B cell (primary cell): ENCODE measurements at places on chromosomes 3 and 15. TPM values are rescaled to one million over a fixed set of nuclear protein-coding genes. Genes with fewer than 3 reads are reported as not detected.

DNA sequence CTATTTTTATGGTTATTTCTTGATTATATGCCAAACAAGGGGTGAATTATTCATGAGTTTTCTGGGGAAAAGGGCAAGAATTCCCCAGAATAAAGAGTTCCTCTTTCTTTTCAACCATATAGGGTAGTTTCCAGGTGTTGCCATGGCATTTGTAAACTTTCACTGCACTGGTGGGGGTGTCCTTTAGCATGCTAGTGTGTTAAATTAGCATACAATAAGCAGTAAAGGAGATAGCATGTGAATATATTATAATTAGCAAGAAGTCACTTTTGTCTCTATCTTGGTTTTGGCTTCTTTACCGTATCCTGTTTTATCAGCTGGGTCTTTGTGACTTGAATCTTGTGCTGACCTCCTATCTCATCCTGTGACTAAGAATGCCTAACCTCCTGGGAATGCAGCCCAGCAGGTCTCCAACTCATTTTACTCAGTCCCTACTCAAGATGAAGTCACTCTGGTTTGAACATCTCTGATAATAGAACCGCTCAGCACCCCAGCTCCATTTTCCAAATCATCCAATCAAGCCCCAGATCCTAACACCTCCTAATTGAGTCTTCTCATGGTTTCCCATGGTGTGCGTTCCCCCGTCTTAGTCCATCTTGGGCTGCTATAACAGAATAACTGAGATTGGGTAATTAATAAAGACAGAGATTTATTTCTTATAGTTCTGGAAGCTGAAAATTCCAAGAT lies 3.4 kb upstream of the SELENOT start:
- no peaks in the 10 kb centered on the region for H3K36me3 ChIP-seq
- H3K27me3 ChIP-seq: no peaks in the 10 kb centered on the region
- peak overlapping the region; percentile 74 for H3K27ac ChIP-seq
- DNase-seq: peak; percentile 78
- H3K4me3 ChIP-seq: no peak overlapping the region

DNA sequence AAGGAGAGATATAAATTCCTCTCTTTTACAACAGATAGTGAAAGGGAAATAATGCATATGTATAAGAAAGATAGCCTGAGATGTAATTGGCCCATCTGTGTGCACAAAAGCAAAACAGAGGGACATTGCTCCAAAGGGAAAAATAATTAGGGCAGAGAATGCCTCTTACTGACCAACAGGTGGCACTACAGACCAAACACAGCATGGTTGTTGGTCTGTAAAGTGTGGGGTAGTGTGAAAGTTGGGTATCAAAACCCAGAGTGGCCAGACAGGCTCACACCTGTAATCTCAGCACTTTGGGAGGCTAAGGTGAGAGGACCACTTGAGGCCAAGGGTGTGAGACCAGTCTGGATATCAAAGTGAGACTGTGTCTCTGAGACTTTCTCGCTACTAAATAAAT lies 4.5 kb upstream of the TLNRD1 start:
- no peak overlapping the region for H3K4me3 ChIP-seq
- H3K27me3 ChIP-seq: no peaks in the 10 kb centered on the region
- H3K27ac ChIP-seq: no peak overlapping the region
- peaks cover 22% of the 10 kb centered on the region for H3K4me1 ChIP-seq

DNA sequence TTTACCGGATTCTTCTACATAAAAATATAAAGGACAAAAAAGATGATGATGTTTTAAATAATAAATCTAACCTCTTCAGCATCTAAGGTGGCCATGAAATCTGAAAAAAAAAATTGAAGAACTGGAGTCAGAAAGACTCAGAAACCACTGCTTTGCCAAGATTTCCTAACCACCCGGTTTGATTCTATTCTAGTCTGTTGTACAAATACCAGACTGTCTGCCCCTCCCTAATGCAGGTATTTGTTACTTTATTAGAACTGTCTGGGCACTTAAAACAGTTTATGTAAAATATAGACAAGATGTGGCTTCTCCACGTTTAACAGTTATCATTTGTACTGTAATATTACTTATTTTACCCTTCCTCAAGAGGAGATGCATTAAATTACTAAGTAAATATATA lies 48.8 kb downstream of the UACA start:
- H3K27me3 ChIP-seq: no peaks in the 10 kb centered on the region
- H3K4me1 ChIP-seq: peaks cover 3% of the 10 kb centered on the region
- DNase-seq: no peak
- no peaks in the 10 kb centered on the region for H3K36me3 ChIP-seq

The RSRC1 gene
- 46.3 and 54.6 TPM in 2 replicates for total RNA-seq

The ZNF860 gene
- total RNA-seq: 41.4 and 45.9 TPM in 2 replicates

The FAM107A gene
- not detected in 2 replicates for total RNA-seq

The PLA2G4D gene
- total RNA-seq: not detected in 2 replicates
